ENCODE measurements at places on chromosomes 11 and 22.
A peak's percentile ranks its signal among the peaks of the same experiment; 100 is the strongest.

GRCh38 chr11:111367411-111368284 lies 11.4 kb downstream of the POU2AF1 start:
- no peak for DNase-seq

DNA sequence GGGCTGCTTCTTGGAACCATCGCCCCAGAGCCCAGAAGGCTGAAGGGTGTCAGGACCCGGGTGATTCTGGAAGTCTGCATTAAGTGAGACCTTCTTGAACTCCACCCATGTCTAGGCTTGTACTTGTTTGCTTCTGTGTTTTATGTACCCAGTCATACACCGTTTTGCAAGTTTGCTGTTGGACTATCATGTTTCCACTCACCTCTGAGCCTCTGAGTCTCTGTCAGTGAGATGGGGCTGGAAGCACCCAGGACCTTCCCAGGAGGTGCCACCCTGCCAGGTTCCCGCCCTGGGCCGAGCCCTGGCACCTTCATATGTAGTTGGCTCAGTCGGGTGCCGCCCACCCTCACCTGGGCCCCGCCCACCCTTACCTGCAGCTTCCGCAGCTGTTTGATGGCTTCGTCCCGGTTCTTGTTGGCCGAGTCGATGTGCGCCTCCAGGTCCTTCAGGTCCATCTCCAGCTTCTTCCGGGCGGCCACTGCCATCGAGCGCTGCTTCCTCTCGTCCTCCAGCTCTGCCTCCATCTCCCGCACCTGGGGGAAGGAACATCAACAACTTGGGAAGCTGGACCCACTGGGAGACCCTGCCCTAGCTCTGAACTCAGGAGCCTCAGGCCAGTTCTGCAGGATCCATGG lies 35.1 kb downstream of the APOL1 start:
- DNase-seq = peak; percentile 44

- no peak for DNase-seq
These were observed 63.7 kb downstream of the MED15 start for GRCh38 chr22:20571078-20571503.

GRCh38 chr11:74460065-74460464 lies 7.3 kb downstream of the KCNE3 start:
- no peak for DNase-seq

GRCh38 chr11:128916681-128917080 lies 25.5 kb downstream of the KCNJ5 start:
- no peak for DNase-seq

GRCh38 chr11:125680747-125681146 lies at the start of gene ACRV1:
Gene ACRV1 (minus strand): TSS chr11:125680847. CDS start chr11:125680780, 67 bp downstream.
- DNase-seq = no peak
